ENCODE measurements at places on chromosomes 3 and 15.
A peak's percentile ranks its signal among the peaks of the same experiment; 100 is the strongest.

GRCh38 chr3:161969867-161970266 is 473.3 kb downstream of the OTOL1 start:
- ATAC-seq: no peak

DNA sequence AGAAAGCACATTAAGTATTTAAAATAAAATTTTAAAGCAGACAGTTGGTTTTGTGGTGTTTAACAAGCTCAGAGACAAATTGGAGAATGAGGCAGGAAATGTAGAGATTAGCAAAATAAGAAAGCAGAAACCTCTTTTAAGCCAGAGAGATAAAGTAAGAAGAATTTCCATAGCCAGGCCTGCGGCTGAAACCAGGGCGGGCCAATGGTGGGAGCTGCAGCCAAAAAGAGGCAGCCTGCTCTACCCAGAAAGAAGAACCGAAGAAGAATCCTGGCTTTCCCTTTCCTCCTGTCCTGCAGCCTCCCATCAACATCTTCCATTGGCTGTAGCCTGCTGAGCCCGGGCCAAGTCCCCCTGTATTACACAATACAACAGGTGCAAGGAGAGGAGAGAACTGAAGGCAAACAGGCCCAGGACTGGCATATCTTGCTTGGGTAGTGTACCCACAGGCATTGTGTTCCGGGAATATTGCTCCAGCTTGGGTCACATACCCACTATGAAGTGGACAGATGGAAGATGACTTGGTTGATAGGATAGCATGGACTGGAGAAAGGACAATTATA is 11.5 kb upstream of the TFG start:
- ATAC-seq: no peak

- ATAC-seq: no peak
Observed at GRCh38 chr3:89072642-89073041, 34.8 kb upstream of the EPHA3 start.

- ATAC-seq: no peak
Observed at GRCh38 chr3:13686367-13687160, 137.6 kb downstream of the FBLN2 start.

DNA sequence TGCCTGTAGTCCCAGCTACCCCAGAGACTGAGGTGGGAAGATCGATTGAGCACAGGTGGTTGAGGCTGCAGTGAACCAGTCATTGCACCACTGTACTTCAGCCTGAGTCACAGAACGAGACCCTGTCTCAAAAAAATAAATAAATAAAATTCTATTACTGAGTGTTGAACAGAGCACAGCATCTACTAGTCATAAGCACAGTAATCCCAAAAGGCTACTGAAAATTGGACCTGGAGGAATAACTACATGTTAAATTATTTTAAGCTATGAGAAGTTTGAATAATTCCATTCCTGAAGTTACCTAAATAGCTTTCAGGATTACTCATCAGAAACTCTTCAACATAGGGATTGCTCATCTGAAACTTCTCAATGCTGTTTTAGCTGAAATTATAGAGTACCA is 43.4 kb downstream of the ARMC8 start:
- peak; percentile 28 for ATAC-seq

GRCh38 chr3:38563886-38564270 is 67.7 kb downstream of the EXOG start:
- no peak for ATAC-seq

DNA sequence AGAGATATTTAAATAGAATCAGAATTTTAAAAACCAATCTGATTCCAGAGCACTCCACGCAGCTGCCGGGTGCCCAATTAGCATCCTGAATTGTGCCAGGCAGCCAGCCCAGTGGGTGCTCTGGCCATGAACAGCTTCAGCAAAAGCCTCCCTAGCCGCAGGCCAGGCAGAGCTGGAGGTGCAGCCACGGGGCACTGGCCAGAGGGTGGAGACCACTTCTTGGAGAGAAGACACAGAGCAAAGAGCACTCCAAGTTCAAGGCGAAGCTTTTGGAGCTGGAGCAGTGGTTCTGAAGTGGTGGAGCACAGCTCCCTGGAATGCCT is 475.6 kb upstream of the PROK2 start:
- no peak for ATAC-seq

GRCh38 chr3:170077361-170077760 is 39.6 kb downstream of the GPR160 start:
- ATAC-seq: no peak
